ENCODE measurements at places on chromosomes 4 and X.

- no peak for DNase-seq
Observed at GRCh38 chr4:39658756-39659155, 20.1 kb upstream of the SMIM14 start.

DNA sequence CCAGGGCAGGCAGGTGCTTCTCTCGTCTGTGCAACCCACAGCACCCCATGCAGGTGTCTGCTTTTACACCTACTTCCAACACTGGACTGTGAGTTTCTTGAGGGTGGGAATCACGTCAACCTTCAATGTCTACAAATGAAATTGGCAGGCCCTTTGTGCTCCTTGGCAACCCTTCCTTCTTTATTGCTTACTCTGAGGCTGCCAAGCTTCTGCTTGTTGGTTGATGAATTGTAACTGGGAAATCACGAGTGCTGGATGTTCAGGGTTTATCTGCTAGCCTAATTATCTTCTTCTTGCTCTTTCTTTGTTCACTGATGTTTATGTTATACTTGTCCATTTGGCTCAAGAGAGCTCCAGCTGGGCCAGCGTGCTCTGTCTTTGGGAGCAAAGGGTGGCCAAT is 2.5 kb upstream of the DGAT2L6 start:
- DNase-seq = no peak

GRCh38 chrX:16718824-16719333 is 533 bp upstream of the SYAP1 start:
- no peak for DNase-seq

DNA sequence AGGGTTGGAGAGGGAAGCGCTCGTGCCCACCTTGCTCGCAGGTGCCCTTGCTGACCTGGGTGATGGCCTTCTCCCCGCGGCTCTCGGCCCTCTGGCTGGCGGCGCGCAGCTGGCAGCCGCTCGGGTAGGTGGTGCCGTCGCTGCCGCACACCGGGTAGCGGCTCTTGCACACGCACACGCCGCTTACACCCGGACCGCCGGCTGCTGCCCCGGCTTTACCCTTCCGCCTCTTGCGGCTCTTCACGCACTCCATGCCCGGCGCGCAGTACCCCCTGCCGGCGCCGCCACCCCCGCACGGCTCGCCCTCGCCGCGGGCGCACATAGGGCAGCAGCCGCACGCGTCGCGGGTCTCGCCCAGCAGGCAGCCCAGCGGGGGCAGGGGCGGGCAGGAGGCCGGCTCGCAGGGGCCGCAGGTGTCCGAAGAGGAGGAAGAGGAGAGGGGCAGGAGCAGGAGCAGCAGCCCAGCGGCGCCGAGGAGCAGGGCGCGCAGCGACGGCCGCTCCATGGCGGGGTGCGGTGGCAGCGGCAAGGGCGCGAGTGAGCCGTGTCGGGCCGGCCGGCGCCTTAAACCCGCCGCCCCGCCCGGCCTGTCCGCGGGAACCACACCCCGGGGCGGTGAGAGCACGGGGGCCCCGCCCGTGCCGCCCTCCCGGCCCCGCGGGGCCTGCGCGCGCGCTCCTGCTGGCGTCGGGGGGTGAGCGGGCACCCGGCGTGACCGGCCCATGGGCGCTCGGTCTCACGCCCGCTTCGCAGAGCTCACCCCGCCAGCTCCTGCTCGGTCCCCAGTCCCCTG is at the start of gene IGFBP7:
Gene IGFBP7 (minus strand): TSS at position 539 of the 793 bp plus-strand sequence. CDS start 34 bp downstream, at position 505.
- DNase-seq = no peak

- DNase-seq = no peak
Observed at GRCh38 chr4:139940600-139940999, 213.4 kb downstream of the MAML3 start.

GRCh38 chr4:94757192-94758140 is at the start of gene BMPR1B:
Gene BMPR1B (plus strand): TSS chr4:94757955. CDS start chr4:95104425, 346,470 bp downstream.
- no peak for DNase-seq

DNA sequence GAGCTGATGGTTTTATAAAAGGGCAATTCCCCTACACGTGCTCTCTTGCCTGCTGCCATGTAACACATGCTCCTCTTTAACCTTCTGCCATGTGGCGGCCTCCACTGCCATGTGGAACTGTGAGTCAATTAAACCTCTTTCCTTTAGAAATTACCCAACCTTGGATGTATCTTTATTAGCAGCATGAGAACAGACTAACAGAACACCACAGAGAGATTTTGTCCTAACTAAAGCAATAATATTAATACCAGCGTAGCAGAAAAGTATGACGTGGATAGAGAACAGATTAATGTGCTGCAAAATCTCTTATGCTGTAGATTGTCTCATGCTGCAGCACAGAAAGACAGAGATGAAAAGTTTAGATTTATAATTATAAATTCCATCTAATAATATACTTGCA is 23.1 kb downstream of the AIMP1 start:
- DNase-seq = no peak

All from cerebellar nuclear complex (tissue), 1 donor.